ENCODE measurements at places on chromosomes 12 and 14. TPM values are rescaled to one million over a fixed set of nuclear protein-coding genes. Genes with fewer than 3 reads are reported as not detected.
A peak's percentile ranks its signal among the peaks of the same experiment; 100 is the strongest.

Gene IRAK3
- total RNA-seq, result 37.7 TPM

Gene RBP5
- total RNA-seq, result 3.3 TPM

Gene TPH2
- total RNA-seq, result not detected

Gene KRT6C
- total RNA-seq, result not detected

Gene AKAP3
- 2.2 TPM for total RNA-seq

Gene FAM177A1
- total RNA-seq, result 47.2 TPM

Gene SCN8A
- total RNA-seq, result 1.6 TPM

DNA sequence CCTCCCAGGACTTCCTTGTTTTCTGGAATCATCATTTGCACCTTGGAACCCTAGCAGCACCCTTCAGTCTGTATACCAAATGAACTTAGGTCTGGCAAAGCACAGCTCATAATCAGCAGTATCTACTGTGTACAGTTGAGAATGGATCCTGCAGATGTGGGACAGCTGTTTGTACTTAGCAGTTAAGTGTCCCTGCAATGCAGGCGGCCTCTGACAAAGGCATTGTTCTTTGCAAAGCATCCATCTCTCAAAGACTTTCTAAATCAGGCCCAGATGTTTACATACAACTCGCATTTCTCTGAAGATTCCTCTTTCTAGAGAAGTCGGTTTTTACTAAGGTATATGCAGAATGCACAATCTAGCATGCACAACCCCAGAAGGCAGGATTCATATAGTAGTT lies 170.5 kb upstream of the RBM19 start:
- DNase-seq, result no peak
- no peak overlapping the region for H3K4me3 ChIP-seq
- no peaks in the 10 kb centered on the region for H3K27me3 ChIP-seq
- H3K27ac ChIP-seq, result no peak overlapping the region

DNA sequence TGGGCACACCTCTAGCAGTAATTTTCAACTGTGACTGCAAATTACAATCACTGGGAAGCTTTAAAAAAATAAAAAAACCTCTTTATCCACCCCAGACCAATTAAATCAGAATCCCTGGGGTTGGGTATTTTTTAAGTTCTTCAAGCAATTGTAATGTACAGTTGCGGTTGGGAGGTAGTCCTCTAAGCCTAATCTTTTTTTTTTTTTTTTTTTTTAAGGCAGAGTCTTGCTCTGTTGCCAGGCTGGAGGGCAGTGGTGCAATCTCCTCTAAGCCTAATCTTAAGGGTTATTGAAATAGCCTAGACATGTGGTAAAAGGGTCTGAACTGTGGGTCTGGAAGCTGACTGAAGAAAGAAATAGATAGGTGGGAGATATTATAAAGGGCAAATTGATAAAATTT lies 230.5 kb downstream of the AKAP6 start:
- no peaks in the 10 kb centered on the region for H3K36me3 ChIP-seq
- H3K27ac ChIP-seq, result no peak overlapping the region
- H3K27me3 ChIP-seq, result no peaks in the 10 kb centered on the region
- no peak overlapping the region for H3K4me3 ChIP-seq
- DNase-seq, result no peak

GRCh38 chr12:77299910-77300669 lies 234.7 kb upstream of the E2F7 start:
- H3K4me3 ChIP-seq, result no peak overlapping the region
- H3K27ac ChIP-seq, result no peak overlapping the region
- no peak for DNase-seq

DNA sequence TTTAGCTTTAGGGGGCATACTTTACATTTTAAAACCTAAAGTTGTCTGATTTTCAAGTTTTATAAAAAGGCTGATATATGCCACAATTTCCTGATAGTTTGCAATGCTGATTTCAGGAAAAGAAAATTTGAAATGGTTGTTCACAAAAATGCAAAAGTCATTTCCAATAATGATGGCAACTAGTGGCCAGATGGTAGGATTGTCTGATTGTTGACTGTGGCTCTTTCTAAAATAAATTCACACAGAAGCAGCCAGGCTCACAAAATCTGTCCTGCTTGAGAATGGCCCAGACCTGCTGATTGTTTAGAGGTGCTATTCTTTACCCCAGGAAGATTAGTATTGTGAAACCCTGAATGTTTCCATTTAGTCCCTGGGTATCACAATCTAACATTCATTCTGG lies 220.3 kb downstream of the NELL2 start:
- DNase-seq, result no peak
- H3K4me3 ChIP-seq, result no peak overlapping the region
- H3K27me3 ChIP-seq, result no peaks in the 10 kb centered on the region
- no peak overlapping the region for H3K27ac ChIP-seq
- H3K36me3 ChIP-seq, result no peaks in the 10 kb centered on the region

DNA sequence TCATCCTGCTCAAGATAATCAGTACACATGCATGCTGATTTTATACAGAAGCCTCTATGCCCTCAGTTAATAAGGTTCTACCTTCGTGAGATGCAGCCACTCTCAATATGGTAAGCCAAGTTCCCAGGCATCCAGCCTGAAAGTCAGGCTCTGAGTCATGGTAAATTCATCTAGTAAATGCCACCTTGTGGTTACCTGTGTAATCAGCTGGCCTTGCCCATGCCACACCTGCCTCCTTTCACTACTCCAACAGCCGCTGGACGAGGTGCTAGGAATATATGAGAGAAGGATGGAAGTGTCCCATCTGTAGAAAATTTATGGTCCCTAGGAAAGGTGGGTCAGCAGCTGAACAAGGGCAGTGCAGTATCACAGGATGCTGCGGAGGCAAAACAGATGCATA lies 207.3 kb downstream of the SSPN start:
- DNase-seq, result peak; percentile 71
- H3K27ac ChIP-seq, result no peak overlapping the region
- H3K4me3 ChIP-seq, result no peak overlapping the region
- H3K36me3 ChIP-seq, result no peaks in the 10 kb centered on the region
- H3K4me1 ChIP-seq, result no peaks in the 10 kb centered on the region
- H3K27me3 ChIP-seq, result no peaks in the 10 kb centered on the region

- no peaks in the 10 kb centered on the region for H3K36me3 ChIP-seq
- DNase-seq, result no peak
- no peak overlapping the region for H3K4me3 ChIP-seq
- no peaks in the 10 kb centered on the region for H3K27me3 ChIP-seq
These were observed 156.0 kb downstream of the DAD1 start for GRCh38 chr14:22433069-22433468.

GRCh38 chr14:97771340-97772045 lies 974.3 kb downstream of the VRK1 start:
- no peaks in the 10 kb centered on the region for H3K36me3 ChIP-seq
- DNase-seq, result peak; percentile 93
- no peaks in the 10 kb centered on the region for H3K4me1 ChIP-seq
- H3K4me3 ChIP-seq, result peak overlapping the region; percentile 8

GRCh38 chr14:51059032-51059431 lies 35.9 kb downstream of the TRIM9 start:
- no peak overlapping the region for H3K4me3 ChIP-seq
- H3K4me1 ChIP-seq, result no peaks in the 10 kb centered on the region
- no peaks in the 10 kb centered on the region for H3K27me3 ChIP-seq
- no peaks in the 10 kb centered on the region for H3K36me3 ChIP-seq

DNA sequence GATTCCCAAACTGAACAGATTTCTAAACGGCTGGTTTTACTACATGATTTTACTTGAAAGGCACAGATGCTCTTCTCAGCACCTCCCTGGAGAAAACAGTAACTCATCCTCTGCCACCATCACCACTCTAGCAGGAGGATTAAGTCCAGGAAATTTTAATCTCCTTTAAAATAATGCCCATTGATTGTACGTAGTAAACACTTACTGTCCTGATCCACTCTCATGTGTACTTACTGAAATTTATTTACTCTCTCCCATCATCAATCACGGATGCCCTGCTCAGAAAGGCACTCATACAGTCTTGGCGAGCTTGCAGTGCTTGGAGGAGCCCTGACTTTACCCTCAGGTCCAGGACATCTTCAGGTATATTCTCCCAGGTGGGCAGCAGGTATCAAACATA lies 239.8 kb upstream of the EGLN3 start:
- no peaks in the 10 kb centered on the region for H3K4me1 ChIP-seq
- H3K36me3 ChIP-seq, result no peaks in the 10 kb centered on the region
- H3K4me3 ChIP-seq, result no peak overlapping the region
- H3K27ac ChIP-seq, result no peak overlapping the region
- no peaks in the 10 kb centered on the region for H3K27me3 ChIP-seq

DNA sequence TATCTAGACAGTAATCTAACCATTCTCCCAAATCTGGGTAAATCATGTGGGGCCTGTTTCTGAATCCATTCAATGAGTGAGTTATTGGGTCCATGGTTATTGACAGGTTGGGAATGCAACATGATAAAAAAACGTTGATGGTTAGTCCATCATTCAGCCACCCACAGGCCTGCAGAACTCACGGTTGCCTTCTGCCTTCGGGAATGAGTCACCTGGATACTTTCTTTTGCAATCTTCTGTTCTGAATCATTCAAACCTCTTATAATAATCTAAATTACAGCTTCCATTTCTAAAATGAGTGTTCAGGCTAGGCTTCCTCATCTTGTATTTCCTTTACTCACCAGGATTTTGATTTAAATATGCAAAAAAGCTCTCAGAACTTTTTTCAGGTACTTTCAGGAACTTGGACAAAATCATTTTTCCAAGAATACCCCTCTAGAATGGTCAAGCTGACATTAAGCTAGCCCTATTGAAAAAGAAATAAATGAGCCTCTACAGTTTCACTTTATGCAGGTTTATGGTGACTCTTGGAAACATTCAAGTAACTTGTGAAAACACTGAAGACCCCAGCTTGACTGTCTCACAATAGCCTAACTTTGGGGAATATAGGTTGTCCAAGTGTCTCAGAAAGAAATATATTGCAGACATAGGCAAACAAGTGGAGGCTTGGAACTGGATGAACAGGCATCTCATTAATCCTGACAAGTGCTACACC lies 94.4 kb downstream of the KCNK10 start:
- H3K27ac ChIP-seq, result no peak overlapping the region
- no peak overlapping the region for H3K4me3 ChIP-seq
- DNase-seq, result no peak
- H3K4me1 ChIP-seq, result no peaks in the 10 kb centered on the region

GRCh38 chr14:24215495-24216344 lies at the start of gene MDP1:
Gene MDP1 (minus strand): TSS chr14:24216066. CDS start chr14:24215955, 111 bp downstream.
- H3K27me3 ChIP-seq, result no peaks in the 10 kb centered on the region
- H3K4me3 ChIP-seq, result peak within 1 kb of the TSS; percentile 87
- H3K36me3 ChIP-seq, result no peaks in the 10 kb centered on the region
- no peaks in the 10 kb centered on the region for H3K4me1 ChIP-seq

DNA sequence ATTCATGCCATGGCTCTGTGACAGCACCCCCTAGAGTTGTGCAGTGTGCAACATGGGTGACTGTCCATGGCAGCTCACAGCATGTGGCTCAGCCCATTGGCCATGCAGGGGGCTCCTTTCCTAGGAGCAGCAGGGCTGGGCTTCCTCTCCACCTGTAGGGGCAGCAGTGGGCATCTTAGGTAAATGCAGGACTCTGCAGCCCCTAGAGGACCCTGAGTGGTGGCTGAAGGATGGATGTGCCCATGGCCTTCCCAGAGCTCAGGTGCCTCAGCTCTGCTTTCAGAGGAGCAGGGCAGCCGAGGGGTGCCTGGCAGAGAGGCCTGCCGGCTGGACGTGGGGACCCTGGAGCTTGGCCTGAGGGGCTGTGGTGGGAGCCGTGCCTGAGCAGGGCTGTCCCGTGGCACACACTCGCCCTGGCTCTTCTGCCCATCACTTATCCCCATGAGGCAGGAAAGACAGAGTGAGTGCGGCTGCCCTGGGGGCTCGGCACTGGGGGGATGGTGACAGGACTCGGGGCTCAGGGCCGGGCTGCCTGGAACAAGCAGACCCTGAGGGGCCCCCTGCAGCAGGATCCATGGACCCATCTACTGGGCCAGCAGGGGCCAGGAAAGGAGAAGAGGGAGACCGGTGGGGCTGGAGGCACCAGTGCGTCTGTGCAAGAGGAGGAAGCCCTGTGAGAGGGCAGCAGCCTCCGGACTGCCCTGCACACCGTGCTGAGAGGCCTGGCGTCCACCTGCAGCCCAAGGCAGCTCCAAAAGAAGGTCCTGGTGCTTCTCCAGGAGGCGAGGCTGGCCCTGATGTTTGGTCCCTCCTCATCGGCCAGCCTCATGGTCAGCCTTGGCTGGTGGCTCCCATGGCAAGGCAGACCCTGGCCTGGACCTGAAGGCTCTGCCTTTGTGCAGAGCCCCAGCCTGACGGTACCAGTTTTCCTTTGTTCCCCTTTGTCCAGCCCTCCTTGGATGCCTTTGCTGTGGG lies 7.6 kb downstream of the ADSS1 start:
- no peaks in the 10 kb centered on the region for H3K36me3 ChIP-seq
- no peak overlapping the region for H3K27ac ChIP-seq
- no peaks in the 10 kb centered on the region for H3K4me1 ChIP-seq
- no peaks in the 10 kb centered on the region for H3K27me3 ChIP-seq
- no peak for DNase-seq
- H3K4me3 ChIP-seq, result no peak overlapping the region

DNA sequence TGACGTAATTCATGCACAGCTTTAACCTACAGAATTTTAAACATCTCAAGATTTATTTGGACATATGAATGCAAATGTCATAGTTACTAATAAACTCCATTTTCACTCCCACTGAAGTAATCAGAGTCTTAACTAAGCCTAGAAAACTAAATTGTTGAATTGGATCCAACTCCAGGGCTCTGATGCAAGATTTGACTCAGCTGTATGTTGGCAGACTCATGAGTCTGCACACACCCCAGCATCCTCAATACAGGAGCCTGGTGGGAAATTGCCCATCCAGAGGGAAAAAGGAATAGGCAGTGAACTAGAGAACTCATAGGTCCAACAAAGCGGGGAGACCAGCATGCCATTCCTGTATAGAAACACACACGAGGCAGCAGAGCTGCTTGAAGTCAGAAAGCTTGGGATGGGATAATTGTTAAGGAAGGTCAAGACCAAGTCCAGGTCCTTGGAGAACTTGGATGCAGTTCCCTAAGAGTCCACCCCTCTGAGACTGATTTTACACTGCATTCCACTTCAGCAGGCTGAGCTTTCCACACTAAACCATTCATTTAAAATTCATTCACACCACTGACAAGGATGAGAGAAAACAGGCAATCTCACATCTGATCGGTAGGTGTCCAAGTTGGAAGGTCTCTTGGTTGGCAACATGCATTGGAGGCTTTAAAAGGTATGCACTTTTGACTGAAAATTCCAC lies 14.4 kb downstream of the TMTC1 start:
- H3K27me3 ChIP-seq, result no peaks in the 10 kb centered on the region
- H3K4me1 ChIP-seq, result no peaks in the 10 kb centered on the region
- H3K4me3 ChIP-seq, result no peak overlapping the region
- peak overlapping the region; percentile 3 for H3K27ac ChIP-seq
- no peaks in the 10 kb centered on the region for H3K36me3 ChIP-seq
- DNase-seq, result no peak

- H3K36me3 ChIP-seq, result no peaks in the 10 kb centered on the region
- no peak overlapping the region for H3K4me3 ChIP-seq
- no peak overlapping the region for H3K27ac ChIP-seq
- no peaks in the 10 kb centered on the region for H3K4me1 ChIP-seq
- no peak for DNase-seq
- no peaks in the 10 kb centered on the region for H3K27me3 ChIP-seq
These were observed 41.8 kb upstream of the HIF1A start for GRCh38 chr14:61653507-61653906.

- H3K4me1 ChIP-seq, result no peaks in the 10 kb centered on the region
These were observed 25.7 kb downstream of the JAG2 start for GRCh38 chr14:105142651-105143450.

- DNase-seq, result no peak
- H3K4me3 ChIP-seq, result no peak overlapping the region
- H3K27ac ChIP-seq, result peak overlapping the region; percentile 63
- no peaks in the 10 kb centered on the region for H3K27me3 ChIP-seq
- peaks cover 1% of the 10 kb centered on the region for H3K4me1 ChIP-seq
- no peaks in the 10 kb centered on the region for H3K36me3 ChIP-seq
These were observed 4.6 kb downstream of the AP1G2 start for GRCh38 chr14:23562822-23563472.

GRCh38 chr14:102768223-102769048 lies 8.8 kb upstream of the TRAF3 start:
- no peak overlapping the region for H3K4me3 ChIP-seq
- DNase-seq, result no peak
- H3K27me3 ChIP-seq, result no peaks in the 10 kb centered on the region
- H3K27ac ChIP-seq, result no peak overlapping the region
